ENCODE measurements at places on chromosomes 2 and 18.

- DNase-seq, result no peak
Observed at GRCh38 chr18:49749563-49749962, 63.8 kb downstream of the ACAA2 start.

DNA sequence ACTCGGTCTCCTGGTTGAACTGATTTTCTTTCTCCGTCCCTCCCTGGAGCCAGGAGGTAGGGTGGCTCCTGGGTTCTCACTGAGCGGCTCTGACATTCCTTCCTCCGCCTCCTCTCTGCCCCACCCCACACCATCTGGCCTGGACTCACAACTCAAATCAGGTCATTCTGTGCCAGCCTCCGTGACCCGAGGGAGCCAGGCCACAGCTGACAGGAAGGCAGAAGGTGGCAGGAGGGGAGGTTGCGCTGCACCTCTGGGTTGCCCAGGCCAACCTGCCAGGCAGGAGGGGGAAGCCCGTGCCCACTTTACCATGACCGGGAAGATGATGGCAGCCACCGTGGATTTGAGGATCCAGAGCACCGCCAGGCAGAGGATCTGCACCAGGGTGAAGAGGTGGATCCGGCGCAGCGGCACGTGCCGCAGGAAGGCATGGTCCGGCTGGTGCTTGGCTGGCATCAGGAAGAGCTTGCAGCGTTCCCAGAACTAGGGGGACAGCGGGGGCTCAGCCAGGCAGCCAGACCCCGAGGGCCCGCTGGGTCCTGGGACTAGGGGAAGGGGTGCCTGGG, 28.3 kb downstream of the MTHFD2 start:
- no peak for DNase-seq

- no peak for DNase-seq
Observed at GRCh38 chr2:188909036-188909435, 65.1 kb upstream of the COL3A1 start.

- DNase-seq, result no peak
Observed at GRCh38 chr18:8959551-8960135, 142.9 kb upstream of the NDUFV2 start.

DNA sequence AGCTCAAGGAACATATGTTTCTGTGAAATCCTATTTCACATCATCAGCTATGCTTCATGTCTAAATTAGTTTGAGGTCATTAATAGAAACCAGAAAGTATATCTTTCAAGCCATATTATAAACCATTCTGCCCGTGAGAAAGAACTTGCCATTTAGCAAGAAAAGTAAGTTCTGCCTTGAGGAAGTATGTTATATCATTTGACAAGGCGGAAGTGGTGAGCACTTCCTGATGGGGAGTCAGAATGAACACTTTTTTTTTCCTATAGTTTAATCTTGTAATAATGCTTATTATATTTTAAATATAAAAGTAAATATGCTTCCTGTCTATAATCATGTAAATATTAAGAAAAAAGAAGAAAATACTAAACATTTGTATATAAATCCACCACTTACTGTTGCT, 39.3 kb upstream of the NRXN1 start:
- no peak for DNase-seq

GRCh38 chr2:10933700-10934225, 22.0 kb downstream of the KCNF1 start:
- no peak for DNase-seq

GRCh38 chr18:11175266-11175979, 26.1 kb upstream of the PIEZO2 start:
- no peak for DNase-seq

GRCh38 chr2:196389670-196390069, 218.3 kb upstream of the STK17B start:
- DNase-seq, result no peak

- DNase-seq, result no peak
Observed at GRCh38 chr2:104844807-104845551, 8.9 kb upstream of the POU3F3 start.

GRCh38 chr2:188786368-188786841, 187.8 kb upstream of the COL3A1 start:
- DNase-seq, result no peak

GRCh38 chr2:232672588-232672987, 24.5 kb upstream of the GIGYF2 start:
- no peak for DNase-seq

- peak; percentile 91 for DNase-seq
Observed at GRCh38 chr2:237691908-237692600, 64.7 kb downstream of the LRRFIP1 start.

DNA sequence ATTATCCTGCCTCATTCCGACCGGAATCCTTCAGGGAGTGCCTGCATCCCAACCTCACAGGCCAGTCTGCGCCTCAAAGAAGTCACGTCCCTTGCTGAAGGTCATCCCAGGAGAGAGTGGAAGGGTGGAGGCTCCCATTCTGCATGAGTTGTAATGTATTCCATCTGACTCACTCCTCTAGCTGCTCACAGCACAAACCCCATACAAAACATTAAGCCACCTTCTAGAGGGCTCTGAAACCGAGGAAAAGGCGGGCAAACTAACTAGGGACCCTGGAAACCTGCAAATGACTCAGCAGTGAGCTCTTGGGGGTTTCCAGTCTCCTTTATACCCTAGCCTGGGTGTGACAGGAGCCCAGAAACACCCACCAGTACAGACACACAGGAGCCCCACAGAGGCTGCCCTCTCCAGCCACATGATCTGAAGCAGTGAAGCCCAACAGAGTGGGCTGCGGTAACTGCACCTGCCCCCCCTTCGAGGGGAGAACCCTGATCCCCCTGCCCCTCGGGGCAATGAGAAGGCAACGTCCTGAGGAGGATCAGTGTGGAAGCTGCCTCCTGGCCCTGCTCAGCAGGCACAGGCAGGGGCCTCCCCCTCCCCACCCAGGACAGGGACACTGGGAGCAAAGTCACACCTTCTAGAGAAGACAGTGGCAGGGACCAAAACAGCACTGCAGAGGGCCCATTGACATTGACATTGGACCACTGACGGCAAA, 69.3 kb upstream of the SNTG2 start:
- no peak for DNase-seq

GRCh38 chr2:194319222-194319992, 1337.6 kb upstream of the SLC39A10 start:
- no peak for DNase-seq

DNA sequence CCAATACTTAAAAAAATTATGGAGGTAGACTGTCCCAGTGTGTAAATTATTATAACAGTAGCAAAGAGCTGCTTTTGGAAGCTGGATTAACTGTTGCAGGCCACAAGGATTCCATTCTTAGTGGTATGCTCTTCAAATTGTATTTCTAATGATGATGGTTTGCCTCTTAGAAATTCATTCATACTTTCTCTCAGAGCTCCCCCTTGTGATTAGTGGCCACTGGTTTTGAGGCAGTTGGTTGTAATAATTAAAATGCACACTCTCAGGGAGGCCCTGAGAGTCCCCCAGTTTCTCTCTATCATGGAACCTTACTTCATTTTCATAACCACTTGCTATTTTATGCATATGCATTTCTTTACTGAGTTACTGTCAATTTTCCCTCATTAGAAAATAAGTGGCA, 122.5 kb downstream of the PLA2R1 start:
- DNase-seq, result no peak

- no peak for DNase-seq
Observed at GRCh38 chr2:112831946-112832840, 4.4 kb downstream of the IL1B start.

- DNase-seq, result no peak
Observed at GRCh38 chr18:67766930-67767329, 250.4 kb upstream of the DSEL start.

DNA sequence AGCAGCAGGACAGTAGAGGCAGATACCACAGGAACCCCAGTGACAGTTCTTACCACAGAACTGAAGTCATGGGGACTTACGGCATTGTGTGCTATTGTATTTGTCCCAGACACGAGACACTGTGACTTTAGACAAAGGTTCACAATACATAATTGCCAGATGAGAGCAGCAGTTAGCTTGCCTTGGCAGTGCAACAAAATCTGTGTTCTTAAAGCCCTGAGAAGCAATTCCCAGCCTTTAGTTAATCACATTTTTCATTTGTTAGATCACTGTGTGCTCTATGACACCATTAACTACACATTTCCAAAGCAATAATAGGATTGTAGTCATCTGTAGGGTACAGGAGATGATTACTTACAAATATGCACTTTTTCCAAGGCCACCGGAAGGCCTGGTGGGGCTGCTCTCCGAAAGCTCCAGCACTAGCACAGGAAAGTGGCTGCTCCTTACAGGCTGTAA, 97.5 kb upstream of the LDLRAD4 start:
- DNase-seq, result no peak

DNA sequence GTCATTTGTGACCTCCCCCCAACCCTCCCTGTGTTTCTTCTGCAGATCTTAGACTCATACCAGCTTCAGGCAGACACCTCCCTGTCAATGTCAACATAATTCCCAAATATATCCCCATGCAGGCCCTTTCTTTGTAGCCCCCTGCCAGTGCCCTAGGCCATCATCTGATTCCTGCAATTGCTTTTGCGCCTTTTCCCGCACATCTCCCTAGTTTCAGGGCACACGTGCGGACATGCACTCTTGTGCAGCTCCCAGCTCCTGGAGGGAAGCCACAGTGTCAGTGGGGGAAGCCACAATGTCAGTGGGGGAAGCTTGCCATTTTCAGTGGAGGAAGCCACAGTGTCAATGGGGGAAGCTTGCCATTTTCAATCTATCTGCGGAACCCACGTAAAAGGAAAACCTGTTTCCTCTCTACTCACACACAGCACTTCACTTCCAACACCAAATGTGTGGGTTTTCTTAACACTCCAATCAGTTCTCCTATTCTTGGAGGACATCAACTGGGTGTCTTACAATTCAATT, 256.4 kb downstream of the ACKR3 start:
- DNase-seq, result no peak

DNA sequence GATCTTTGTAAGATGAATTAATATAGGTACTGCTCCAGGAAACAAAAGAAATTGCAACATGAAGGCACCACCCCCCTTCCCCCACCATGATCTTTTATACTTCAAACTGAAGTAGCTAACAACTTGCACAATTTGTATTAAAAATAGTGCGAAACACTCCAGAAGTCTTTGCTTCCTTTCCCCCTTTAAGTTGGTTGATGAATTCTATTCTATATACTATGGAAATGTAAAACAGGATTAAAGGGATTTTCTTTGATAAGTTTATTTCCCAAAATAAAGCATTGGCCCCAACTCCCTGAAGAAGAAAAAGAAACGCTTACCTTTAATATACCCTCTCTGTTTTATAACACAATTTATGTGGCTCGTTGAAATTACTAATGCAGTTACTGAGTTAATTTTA, 227.1 kb downstream of the ARHGAP15 start:
- no peak for DNase-seq

GRCh38 chr2:43060390-43061016, 165.9 kb downstream of the ZFP36L2 start:
- no peak for DNase-seq

DNA sequence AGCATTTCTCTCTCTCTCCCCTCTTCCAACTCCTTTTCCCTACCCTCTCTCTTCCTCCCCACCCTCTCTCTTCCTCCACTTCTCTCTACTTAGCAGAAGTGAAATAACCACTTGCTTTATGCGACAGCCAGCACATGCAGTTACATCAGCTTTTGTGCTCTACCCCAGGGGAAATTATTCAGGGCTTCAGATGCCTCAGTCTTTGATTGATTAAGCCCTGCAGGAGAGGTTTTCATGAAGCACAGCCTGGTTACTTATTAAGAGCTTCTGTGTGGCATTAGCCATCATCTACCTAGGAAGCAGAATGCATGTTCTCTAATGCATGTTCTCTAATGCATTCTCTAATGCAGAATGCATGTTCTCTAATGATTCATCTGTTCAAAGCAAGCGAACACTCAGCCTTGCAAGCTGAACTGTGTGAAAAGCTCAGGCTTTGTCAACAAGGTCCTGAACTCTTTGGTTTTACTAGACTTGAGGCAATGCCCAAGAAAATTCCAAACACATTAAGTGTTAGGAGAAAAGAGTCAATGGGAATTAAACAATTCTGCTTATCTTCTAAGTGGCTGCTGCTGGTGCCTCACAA, 56.1 kb downstream of the LHCGR start:
- DNase-seq, result no peak
